ENCODE measurements at places on chromosomes 1 and 21. TPM values are rescaled to one million over a fixed set of nuclear protein-coding genes. Genes with fewer than 3 reads are reported as not detected.

Gene KIF2C
- 0.67 TPM for total RNA-seq

Gene TFF2
- total RNA-seq, result not detected

Gene STUM
- total RNA-seq, result 0.70 TPM

Gene SLAMF9
- not detected for total RNA-seq

Gene GBP4
- 6.2 TPM for total RNA-seq

Gene NUP210L
- total RNA-seq, result 0.28 TPM

Gene MFSD2A
- 5.1 TPM for total RNA-seq
